B cell (primary cell): ENCODE measurements at places on chromosomes 13 and 19.
A peak's percentile ranks its signal among the peaks of the same experiment; 100 is the strongest.

DNA sequence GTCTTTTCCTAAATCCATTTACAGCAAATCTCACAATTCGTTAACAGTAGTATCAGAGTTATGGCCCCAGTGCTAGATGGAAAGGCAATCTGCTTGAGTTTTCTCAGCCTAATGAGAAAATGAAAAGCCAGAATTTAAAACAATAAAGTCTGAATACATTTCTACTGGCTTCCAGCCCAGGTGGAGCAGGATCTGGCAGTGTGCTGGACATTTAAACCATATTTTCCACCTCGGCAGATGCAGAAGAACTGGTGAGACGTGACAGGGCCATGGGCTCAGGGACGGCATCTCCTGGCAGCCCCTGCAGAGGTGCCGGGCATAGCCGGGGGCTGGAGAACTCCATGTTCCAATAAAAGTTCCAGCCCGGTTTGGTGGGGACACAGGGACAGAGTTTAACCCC, 7.1 kb downstream of the SMIM7 start:
- no peak for DNase-seq

- no peak for DNase-seq
These were observed 31.3 kb upstream of the GTF3A start for GRCh38 chr13:27393101-27393500.

- no peak for DNase-seq
These were observed 34.5 kb upstream of the URAD start for GRCh38 chr13:28022848-28023518.

DNA sequence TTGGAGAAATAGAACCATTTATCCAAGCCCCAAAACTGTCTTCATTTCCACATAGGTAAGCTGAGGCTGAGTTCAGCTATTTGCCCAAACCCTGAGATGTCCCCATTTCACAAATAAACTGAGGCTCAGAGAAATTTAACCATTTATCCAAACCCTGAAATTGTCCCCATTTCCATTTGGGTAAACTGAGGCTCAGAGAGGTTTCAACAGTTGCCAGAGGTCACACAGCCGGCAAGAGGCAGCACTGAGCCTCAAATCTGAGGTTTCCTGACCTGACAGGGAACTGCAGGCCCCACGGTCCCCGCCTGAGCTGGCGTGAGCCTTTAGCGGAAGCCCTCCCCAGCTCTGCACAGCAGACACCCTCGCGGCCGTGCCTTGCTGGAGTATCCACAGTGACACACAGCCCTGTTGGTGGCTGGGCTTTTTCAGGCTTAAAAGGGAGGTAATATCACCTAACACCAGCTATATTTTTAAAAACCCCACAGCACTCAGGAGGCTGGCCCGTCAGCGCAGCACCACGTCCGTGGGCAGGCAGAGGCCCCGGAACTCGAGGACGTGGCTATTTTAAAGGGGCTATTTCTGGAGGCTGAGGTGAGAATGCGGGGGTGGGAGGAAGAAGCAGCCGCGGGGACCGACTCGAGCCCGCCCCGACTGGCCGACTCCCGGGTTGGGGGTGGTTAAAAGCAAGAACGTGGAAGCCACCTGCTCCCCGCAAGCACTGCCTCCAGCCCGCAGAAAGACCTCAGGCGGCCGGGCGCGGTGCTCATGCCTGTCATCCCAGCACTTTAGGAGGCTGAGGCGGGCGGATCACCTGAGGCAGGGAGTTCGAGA, 18.5 kb downstream of the PTPRS start:
- DNase-seq = peak; percentile 68

GRCh38 chr13:102817907-102818306, 19.0 kb downstream of the BIVM start:
- no peak for DNase-seq

GRCh38 chr13:45796426-45797235, 54.9 kb downstream of the SIAH3 start:
- no peak for DNase-seq

DNA sequence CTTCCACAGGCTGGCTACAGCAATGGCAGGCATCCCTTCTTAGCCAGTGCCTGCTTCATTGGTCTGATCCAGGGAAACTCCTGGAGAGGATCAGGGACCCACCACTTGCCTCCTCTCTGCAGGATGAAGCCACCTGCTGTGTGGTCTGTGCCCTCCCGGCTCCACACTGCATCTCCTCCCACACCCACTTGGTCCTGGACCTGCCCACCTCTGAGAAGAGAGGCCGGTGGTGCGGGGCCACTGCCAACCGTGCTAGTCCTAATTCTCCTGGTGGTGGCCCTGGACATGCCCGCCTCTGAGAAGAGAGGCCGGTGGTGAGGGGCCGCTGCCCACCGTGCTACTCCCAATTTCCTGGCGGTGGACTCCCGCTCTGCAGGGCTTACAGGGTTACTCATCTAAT, 98.8 kb downstream of the COL4A1 start:
- no peak for DNase-seq
